ENCODE measurements at places on chromosomes 11 and 22.

DNA sequence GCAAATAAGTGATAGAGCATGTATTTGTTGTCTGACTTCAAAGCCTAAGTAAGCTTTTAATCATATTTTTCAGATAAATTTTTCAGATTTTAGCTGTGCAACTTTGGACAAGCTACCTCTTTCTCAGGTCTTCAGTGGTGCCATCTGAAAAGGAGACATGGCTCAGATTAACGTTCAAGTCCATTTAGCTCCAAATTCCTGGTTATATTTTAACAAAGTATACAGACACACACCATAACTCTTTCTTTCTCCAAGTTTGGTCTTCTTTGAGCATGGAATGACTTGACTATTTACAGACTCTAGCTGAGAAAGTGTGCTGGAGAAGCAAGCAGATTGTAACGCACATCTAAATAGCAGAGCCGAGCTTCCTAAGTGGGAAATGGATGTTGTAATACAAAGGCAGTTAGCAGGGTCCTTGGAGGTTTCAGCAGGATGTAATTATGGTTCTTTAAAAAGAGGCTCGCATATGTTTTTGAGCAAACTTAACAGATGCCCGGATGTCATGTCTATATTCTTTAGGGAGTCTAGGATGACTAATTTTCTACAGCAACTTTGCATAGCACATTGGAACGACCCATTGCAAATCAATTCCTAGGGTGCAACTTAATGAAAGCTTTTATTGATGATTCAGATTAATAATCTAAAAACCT is 128.1 kb upstream of the E2F8 start:
- no peak for DNase-seq

GRCh38 chr11:65427691-65428577 is 5.3 kb downstream of the NEAT1 start:
- DNase-seq: peak; percentile 40

- no peak for DNase-seq
Measured at GRCh38 chr11:5204787-5205186, 4.3 kb upstream of the OR51V1 start.

DNA sequence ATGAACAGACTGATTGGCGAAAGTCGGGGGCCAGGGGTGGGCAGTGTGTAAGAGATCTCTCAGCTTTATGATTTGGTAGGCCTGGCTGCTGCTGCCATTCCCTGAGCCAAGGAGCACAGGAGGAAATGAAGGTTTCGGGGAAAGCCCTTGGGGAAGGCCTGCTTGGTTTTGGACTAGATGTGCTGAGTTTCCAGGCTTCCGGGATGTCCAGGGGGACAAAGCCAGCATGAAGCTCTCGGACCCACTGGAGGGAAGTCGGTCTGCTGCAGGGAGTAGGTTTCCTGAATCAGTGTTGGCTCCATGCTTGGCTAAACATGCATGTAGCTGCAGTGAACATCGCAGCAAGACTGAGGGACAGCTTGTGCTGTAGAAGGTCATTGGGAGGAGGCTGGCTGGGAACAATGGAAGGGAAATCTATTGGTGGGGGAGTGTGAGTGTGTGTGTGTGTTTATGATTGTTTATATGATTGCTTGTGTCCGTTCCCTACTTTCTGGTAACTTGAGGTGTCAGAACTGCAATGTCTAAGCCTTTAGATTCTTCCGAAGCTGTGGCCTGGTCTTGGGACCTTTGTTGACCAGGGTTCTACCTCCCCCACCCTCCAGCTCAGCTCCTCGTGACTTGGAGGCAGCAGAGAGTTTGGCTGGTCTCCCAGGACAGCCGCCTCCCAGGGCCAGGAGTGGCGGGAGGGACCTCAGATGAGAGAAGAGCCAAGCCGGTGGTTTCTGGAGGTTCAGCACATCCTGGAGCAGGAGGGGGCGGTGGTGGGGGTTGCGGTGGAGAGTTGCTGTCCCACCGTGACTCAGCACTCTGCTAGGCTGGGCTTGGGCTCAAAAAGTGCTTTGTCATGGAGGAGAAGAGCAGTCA is 4.0 kb upstream of the FTH1 start:
- DNase-seq: peak; percentile 9

- no peak for DNase-seq
Measured at GRCh38 chr11:57514538-57515331, 767 bp downstream of the SLC43A1 start.
